ENCODE measurements at places on chromosomes 7 and 10.

DNA sequence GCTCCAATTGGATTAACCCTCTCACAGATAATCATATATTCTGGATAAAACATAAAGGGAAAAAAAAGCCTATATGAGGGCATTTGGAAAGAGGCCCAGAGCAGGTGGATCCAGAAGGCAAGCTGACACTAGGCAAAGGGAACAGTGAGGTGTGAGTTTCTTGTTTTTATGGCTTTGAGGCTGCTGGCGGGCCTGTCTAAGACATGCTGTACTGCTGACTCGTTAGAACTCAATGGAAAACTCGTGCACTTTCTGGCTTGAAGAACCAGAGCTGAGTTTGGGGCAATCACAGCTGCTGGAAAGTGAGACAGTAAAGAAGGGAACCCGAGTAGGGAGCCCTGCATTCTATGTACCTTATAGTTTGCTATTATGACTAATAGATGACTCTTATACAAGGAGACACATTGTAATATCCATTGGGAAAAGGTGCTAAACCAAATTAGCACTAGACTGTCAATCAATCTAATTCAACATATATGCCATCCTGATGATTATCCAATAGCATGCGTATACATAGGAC is 637.1 kb downstream of the GATA3 start:
- DNase-seq: no peak

DNA sequence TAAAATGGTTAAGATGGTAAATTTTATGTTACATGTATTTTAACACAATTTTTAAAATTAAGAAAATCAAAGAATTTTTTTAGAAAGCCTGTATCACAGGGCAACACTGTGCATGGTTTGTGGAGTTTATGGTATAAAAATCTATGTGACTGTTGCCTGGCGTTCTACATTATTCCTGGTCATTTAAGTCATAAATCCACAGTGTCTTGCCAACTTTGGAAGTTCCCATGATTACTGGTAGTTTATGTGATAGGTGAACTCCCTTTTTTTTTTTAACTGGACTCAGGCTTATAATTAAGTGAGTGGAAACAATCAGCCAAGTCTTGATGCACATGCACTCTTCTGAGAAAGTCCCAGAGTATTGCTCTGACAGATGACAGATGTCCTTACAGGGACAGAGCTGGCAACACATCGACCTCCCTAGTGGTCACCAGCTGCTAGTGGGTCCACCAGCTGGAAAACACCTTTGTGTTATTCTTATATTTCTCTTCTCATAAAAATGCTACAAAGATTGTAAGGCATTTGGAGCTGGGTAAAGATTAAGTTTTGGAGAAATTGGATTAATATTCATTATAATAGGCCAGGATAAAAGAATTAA is 8.8 kb upstream of the STN1 start:
- DNase-seq: no peak

- no peak for DNase-seq
These were observed 137.0 kb downstream of the GRK5 start for GRCh38 chr10:119344381-119344780.

DNA sequence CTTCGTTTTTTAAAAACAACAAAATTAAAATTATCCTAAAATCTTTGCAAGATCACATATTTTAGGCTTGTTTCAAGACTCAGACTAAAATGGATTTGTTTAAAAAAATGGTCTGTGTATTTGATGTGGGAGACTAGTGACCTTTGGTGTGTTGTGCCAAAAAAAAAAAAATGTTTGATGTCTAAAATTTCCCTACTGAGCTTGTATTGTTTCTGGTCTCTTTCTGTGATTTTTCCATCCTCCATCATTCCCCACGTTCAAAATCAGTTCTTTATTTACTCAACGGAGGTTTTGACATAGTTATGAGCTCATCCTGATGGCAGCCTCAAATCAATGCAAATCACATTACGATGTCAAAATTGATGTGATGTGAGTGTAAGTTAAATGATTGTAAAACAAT is 326.2 kb downstream of the RNLS start:
- DNase-seq: no peak

- no peak for DNase-seq
These were observed 201.2 kb upstream of the PRKCQ start for GRCh38 chr10:6781133-6781770.

GRCh38 chr10:18261768-18262231 is 121.6 kb downstream of the CACNB2 start:
- DNase-seq: no peak

DNA sequence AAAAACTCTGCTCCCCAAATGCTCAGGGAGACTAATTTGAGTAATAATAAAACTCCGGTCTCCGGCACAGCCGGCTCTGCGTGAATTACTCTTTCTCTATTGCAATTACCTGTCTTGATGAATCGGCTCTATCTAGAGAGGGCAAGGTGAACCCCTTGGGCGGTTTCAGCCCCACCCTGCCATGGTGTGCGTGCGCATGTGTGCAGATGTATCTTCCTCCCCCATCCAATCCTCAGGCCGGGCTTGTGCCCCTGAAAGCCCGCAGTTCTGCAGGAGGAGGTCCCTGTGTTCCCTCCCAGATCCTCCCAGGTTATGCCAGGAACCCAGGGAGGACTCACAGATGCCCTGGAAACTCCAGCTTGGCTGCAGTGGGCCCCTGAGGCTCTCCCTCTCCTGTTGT is 48.3 kb upstream of the MYL10 start:
- DNase-seq: no peak

DNA sequence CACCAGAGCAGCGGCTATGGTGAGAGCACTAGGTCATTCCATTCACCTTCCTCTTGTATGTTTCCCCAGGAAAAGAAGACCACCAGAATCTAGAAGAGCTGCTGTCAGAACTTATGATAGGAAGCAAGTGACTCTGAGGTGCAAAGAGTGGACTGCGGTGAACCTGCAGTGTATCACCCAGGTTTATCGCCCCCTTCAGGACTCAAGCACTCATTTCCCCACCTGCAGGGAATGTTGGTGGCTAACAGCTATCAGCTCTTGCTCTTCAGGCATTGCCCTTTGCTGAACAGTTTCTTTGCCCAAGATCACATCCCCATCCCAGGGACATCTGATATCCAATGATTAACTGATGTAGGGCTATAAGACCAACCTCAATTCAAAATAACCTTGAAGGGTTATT is 66.3 kb upstream of the IL6 start:
- DNase-seq: no peak

DNA sequence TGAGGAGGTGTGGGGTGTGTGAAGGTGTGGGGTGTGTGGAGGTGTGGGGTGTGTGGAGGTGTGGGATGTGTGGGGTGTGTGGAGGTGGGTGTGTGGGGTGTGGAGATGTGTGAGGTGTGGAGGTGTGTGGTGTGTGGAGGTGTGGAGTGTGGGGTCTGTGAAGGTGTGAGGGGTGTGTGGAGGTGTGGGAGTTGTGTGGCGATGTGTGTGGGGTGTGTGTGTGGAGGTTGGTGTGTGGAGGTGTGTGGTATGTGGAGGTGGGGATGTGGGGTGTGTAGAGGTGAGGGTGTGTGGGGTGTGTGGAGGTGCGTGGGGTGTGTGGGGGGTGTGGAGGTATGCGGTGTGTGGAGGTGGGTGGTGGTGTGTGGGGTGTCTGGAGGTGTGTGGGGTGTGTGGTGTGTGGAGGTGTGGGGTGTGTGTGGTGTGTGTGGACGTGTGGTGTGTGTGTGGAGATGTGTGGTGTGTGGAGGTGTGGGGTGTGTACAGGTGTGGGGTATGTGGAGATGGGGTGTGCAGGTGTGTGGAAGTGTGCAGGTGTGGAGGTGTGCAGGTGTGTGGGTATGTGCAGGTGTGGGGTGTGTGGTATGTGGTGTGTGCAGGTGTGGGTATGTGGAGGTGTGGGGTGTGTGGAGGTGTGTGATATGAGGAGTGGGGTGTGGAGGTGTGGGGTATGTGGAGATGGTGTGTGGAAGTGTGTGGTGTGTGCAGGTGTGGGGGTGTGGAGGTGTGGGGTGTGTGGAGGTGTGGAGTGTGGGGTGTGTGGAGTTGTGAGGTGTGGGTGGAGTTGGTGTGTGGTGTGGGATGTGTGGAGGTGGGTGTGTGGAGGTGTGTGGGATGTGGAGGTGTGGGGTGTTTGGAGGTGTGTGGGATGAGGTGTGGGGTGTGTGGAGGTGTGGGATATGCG is 34.5 kb downstream of the SPDYE17 start:
- DNase-seq: no peak

DNA sequence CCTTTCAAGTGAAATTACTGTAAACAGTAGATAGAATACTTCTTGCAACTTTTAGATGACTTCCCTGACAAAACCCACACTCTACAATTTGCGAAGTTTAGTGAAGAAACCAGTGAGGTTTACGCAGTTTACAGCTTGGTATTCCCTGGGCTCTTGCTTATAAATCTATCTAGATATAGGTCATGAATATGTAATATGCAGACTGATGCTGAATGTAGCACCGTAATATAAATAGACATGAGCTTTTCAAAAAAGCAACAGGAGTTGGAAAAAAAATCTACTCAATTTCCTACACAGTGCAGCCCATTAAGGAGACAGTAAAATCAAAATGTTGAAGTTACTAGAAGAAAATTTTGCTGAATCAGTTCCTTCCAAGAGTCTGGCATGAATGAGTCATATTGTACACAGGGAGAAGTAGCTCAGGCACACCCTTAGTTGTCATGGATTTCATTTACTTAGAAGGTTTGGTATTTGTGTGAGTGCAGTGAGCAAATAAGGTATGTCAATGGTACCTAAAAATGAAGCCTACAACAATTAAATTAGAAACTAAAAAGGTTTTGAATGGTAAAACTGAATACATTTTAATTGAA is 67.7 kb upstream of the NEUROD6 start:
- DNase-seq: peak; percentile 3

DNA sequence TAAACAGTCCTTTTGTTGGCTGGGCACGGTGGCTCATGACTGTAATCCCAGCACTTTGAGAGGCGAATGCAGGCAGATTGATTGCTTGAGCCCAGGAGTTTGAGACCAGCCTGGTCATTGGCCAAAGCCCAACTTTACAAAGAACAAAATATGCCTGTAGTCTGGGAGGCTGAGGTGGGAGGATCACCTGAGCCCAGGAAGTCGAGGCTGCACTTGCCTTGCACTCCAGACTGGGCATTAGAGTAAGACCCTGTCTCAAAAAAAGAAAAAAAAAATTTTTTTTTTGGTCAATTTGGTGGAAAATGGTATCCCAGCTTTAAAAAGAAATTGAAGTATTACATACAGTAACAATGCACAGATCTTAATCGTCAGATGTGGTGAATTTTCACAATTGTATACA is 4.8 kb downstream of the GLRX3 start:
- DNase-seq: no peak

DNA sequence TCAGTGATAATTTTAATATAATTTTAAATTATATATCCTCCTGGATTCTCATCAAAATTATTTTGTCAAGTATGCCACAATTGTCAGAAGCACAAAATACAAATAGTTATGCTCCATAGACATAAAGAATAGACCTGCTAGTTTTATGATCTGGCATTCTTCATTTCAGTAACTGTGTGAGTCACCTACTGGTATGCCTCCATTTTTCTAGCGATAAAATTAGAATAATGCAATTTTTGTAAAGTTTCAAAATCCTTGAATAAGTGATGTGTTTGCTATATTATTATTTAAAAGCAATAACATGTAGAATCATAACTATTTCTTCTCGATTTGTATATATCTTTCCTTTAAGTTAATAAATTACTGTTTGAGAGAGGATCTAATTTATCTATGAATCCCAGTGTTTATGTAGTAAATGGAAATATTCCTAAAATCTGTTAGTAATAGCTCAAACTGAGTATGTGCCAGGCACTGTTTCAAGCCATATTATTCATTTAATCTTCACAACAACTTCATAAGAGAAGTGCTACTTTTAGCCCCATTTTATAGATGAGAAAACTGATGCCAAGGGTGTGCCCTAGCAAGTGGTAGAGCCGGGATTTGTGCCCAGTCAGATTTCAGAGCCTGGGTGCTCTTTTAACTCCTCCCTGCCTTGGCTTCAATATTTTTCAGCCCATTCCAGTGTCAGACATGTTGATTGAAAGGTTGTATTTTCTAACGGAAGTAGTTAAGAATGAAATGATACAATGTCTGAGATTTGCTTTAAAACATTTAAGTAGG is 38.4 kb downstream of the NET1 start:
- no peak for DNase-seq

- DNase-seq: no peak
These were observed 142.9 kb upstream of the VWC2 start for GRCh38 chr7:49630513-49630912.

DNA sequence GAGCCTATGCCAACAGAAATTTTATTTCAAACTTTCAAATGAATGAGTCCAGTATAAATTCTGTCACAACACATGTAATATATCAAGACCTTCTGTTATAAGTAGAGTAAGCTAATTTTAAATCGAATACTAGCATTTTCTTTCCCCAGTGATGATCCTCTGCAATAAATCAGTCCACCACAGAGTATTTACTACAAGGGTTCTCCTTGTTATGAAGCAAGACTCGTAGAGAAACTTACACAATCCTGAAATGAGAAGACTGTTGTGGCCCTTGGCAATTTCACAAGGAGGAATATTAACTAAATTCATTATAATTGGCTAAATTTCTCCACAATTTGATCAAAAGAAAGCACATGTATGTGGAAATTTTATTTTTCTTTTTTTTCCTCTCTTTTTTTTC is 312.4 kb upstream of the DGKB start:
- no peak for DNase-seq

DNA sequence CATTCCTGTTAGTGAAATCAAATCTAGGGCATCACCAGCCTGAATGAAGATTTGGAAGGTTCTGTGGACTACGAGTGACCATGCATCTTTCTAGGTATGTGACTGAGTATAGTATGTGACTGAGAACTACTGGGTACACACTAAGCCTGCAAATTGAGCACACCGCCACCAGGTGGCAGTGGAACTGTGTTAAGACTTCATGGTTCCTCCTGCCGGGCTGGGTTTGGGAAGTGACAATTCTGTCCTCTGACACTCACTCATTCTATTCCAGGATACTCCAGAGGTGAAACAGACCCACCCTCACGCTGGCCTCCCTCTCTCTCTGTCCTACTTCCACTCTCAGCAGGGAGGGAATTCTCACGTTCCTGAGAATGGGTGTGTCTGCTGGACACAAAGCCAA is 84.0 kb upstream of the TMEM248 start:
- no peak for DNase-seq

DNA sequence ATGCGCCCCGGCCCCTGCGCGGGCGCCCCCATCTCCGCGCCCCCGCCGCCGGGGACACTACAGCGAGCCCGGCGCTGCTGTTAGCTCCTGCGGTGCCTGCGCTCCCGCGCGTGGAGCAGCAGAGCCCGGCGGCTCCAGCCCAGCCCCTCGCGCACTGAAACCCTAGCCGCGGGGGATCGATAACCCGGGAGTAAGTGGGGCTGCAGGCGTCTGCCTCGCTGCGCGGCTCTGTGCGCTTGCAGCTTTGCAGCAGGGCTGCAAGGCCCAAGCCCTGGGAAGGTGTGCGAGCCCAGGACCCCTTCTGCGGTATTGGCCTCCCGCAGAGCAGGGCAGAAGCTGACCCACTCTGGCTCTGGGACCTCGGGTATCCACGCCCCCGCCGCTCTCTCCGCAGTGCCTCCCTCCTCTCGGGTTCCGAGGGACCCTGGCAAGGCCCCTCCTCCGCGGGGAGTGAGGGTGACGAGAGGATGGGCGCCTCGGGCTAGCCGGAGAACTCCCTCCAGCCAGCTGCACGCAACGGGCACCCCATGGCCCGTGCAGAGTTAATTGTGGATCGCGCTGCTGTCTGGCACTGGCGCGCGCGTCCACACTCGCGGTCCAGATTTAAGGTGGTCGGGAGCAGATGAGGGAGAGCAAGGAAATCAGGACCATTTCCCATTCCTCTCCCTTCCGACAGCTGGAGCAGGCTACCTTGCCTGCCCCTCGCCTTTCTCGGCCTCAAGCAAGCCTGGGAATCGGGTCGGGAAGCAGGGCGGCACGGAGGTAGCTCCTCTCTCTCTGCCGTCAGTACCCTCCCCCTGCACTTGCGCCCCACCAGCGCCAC is 2.1 kb downstream of the SHH start:
- no peak for DNase-seq
